ENCODE measurements at places on chromosomes 3 and 15.

GRCh38 chr3:65020281-65021160, 332.7 kb upstream of the ADAMTS9 start:
- H3K27ac ChIP-seq = no peak overlapping the region
- H3K36me3 ChIP-seq = no peaks in the 10 kb centered on the region
- H3K4me1 ChIP-seq = peaks cover 20% of the 10 kb centered on the region
- DNase-seq = no peak

- no peak overlapping the region for H3K4me3 ChIP-seq
- H3K4me1 ChIP-seq = peaks cover 7% of the 10 kb centered on the region
- peaks cover 39% of the 10 kb centered on the region for H3K36me3 ChIP-seq
- no peaks in the 10 kb centered on the region for H3K27me3 ChIP-seq
- no peak for DNase-seq
- no peak overlapping the region for H3K27ac ChIP-seq
Measured at GRCh38 chr3:31661993-31662670, 129.4 kb downstream of the STT3B start.

DNA sequence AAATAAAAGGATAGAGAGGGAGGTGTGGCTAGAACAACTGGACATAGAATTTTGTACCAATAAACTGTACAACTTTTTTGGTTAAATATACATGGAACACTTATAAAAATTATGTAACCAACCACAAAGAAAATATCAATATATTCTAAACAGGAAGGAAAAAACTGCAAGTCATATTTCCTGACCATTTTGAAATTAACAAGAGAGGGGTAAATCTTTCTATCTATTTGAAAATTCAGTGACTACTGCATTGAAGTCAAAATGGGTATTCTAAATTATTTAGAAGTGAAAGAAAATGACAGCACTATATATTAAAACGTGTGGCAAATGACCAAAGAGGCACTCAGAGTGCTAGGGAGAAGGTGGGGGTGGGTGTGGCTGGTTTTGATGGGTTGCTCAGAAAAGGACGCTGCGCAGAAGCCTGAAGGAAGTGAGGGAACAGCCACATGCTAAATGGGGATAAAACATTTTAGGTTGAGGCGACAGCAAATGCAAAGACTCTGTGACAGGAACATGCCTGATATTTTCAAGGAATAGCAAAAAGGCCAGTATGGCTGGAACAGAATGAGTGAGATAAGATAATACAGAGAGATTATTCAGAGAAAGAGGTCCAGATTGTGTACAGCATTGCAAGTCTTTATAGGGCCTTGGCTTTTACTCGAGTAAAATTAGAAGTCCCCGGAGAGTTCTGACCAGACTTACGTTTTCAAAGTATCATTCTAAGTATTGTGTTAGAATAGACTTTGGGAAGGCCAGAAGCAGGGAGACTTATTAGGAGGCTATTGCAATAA, 41.1 kb downstream of the ERICH6 start:
- H3K4me1 ChIP-seq = no peaks in the 10 kb centered on the region
- no peaks in the 10 kb centered on the region for H3K36me3 ChIP-seq
- H3K27ac ChIP-seq = no peak overlapping the region

GRCh38 chr15:28886431-28887338, 911 bp downstream of the APBA2 start:
- H3K4me3 ChIP-seq = peak overlapping the region; percentile 66
- peaks cover 33% of the 10 kb centered on the region for H3K27me3 ChIP-seq
- DNase-seq = no peak

- no peak for DNase-seq
- peaks cover 14% of the 10 kb centered on the region for H3K4me1 ChIP-seq
- H3K27me3 ChIP-seq = no peaks in the 10 kb centered on the region
- H3K4me3 ChIP-seq = no peak overlapping the region
Measured at GRCh38 chr3:140752499-140752898, 74.6 kb downstream of the TRIM42 start.

DNA sequence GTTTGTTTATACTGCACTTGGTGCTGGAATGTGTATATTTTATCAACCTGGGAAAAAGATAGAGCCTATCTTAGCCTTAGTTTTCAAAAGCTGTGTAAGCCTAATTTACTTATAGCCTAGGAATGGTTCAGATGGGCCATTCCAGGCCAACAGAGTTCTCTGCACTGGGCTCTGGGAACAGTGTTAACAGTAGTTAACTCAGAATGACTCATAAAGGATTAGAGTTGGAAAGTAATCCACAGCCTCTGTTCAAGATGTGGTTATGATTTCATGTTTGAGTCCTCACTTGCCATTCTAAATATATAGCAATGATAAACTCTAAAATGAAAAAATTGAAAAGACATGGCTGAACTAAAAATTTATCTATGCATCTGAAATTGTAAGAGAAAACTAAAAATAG, 22.6 kb upstream of the PEX5L start:
- no peaks in the 10 kb centered on the region for H3K36me3 ChIP-seq
- no peak overlapping the region for H3K27ac ChIP-seq
- no peak overlapping the region for H3K4me3 ChIP-seq
- peaks cover 3% of the 10 kb centered on the region for H3K4me1 ChIP-seq
- no peaks in the 10 kb centered on the region for H3K27me3 ChIP-seq

DNA sequence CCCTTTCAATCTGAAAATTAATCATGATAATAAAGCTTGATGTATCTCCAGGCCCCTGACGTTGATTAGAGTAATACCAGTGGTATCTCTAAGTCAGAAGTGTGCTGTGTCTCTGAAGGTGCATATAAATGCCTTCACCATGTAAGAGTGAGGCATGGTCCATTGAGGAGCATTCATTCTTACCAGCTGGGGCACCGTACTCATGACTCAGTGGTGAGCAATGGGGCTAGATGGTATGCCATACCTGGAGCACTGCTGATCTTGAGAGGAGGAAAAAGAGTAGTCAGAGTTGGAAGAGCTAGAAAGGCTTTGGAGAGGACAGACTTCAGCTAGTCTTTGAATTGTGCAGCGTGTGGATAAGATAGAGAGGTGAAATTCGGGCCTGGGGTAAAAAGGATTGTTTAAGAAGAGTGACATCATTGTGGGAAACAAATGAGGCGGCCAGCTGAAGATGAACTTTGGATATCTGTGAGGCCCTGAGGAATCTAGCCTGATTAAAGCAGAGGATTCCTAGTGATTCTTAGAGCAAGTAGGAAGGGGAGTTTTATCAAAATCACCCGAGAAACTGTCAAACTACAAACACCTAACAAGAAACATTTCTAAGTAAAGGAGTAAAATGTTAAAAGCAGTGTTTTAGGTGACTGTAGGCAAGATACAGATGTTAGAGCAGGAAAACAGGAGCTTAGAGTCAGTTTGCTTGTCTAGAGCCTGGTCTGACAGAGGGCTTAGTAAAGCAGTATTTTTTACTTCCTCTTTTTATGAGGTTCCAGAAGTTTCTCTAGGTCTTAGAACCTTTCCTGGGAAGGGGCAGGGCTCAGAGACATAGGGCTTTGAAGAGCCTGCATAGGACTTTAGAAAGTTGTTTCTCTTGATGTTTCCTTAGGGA, 13.6 kb downstream of the TMOD3 start:
- no peaks in the 10 kb centered on the region for H3K27me3 ChIP-seq
- H3K4me3 ChIP-seq = no peak overlapping the region

GRCh38 chr15:88894819-88895767, at the start of gene HAPLN3:
Gene HAPLN3, minus strand, starts transcription at chr15:88895544. Its CDS starts 8,246 bp downstream, at chr15:88887298.
- H3K4me3 ChIP-seq = peak within 1 kb of the TSS; percentile 72
- H3K27ac ChIP-seq = no peak within 1 kb of the TSS
- 0 out of 2 replicates have a peak, but pooled peaks cover 2% of the 10 kb centered on the region for H3K27me3 ChIP-seq
- DNase-seq = peak; percentile 66

GRCh38 chr3:77394046-77394445, 354.1 kb downstream of the ROBO2 start:
- no peaks in the 10 kb centered on the region for H3K4me1 ChIP-seq
- no peak for DNase-seq
- no peak overlapping the region for H3K27ac ChIP-seq
- H3K36me3 ChIP-seq = no peaks in the 10 kb centered on the region

DNA sequence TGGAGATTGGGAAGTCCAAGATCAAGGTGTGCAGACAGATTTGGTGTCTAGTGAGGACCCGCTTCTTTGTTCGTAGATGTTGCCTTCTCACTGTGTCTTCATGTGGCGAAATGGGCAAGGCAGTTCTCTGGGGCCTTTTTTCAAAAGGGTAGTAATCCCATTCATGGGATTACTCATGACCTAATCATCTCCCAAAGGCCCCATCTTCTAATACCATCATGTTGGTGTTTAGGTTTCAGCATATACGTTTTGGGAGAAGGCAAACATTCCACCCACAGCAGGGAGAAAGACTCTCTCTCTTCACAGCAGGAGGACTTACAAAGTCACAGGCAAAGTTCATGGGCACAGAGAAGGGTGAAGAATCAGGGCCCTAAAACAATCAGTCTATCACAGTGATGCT, 252.1 kb downstream of the RPLP1 start:
- DNase-seq = no peak
- H3K36me3 ChIP-seq = peaks cover 18% of the 10 kb centered on the region
- H3K27ac ChIP-seq = no peak overlapping the region
- no peaks in the 10 kb centered on the region for H3K4me1 ChIP-seq
